ENCODE measurements at places on chromosomes 4 and X.
A peak's percentile ranks its signal among the peaks of the same experiment; 100 is the strongest.

DNA sequence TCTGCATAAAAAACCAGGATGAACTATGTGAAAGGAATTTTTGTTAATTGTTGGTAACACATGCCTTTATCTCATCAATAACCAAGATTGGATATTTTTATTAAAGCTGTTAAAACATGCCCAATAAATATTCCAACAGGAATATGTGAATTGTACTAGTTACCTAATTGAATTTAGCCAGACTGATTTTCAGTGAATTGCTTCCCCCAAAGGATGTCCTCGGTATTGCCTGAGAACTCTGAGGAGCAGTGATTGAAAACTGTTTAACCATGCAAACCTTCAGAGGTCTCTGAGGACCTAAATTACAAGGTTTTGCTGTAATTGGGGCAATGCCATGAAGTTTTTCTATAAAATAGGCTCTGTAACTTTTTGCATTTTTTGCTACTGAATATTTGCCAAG, 66.6 kb downstream of the BLTP1 start:
- no peak for DNase-seq

- no peak for DNase-seq
Measured at GRCh38 chr4:155787113-155787710, 28.4 kb downstream of the GUCY1B1 start.

GRCh38 chr4:124872659-124873058, 160.1 kb upstream of the ANKRD50 start:
- no peak for DNase-seq

GRCh38 chr4:4819213-4819606, 40.3 kb upstream of the MSX1 start:
- DNase-seq: no peak

GRCh38 chrX:50697691-50698090, 116.3 kb downstream of the SHROOM4 start:
- DNase-seq: no peak

DNA sequence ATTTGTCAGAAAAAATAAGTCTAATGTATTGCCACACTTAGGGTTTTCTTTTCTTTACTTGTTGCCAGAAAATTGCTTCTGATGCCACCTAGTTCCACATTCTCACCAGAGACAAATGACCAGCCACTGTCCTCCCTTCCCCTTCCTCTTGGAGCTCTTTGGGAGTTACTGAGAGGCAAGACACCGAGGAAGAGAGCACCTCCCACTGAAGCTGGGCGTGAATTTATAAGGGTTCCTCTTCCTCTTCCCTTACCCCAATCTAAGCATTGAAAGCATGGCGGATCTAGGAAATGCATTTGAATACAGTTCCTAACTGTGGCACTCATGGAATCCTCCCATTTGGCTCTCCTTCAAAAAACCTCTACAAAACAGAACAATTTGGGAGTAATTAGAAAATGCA, 30.0 kb downstream of the ANXA3 start:
- DNase-seq: peak; percentile 34

- no peak for DNase-seq
Measured at GRCh38 chr4:102390438-102390837, 45.2 kb upstream of the SLC39A8 start.

- DNase-seq: no peak
Measured at GRCh38 chr4:110033355-110034025, 120.8 kb downstream of the EGF start.

GRCh38 chr4:99458911-99459447, 23.8 kb upstream of the ADH7 start:
- DNase-seq: no peak

All from upper lobe of left lung (tissue), 6 donors.